ENCODE measurements at places on chromosomes 5 and 9. TPM values are rescaled to one million over a fixed set of nuclear protein-coding genes. Genes with fewer than 3 reads are reported as not detected.

The DDX41 gene
- 68.3 TPM for polyA plus RNA-seq

The PCDHB11 gene
- polyA plus RNA-seq, result 0.72 TPM

The EDIL3 gene
- 1.3 TPM for polyA plus RNA-seq

The C1QTNF3 gene
- 8.5 TPM for polyA plus RNA-seq

The ADAMTS13 gene
- polyA plus RNA-seq, result 18.9 TPM

The PRUNE2 gene
- polyA plus RNA-seq, result 3.6 TPM

The C5 gene
- polyA plus RNA-seq, result 5.2 TPM

The PCDHGC5 gene
- polyA plus RNA-seq, result 0.61 TPM

The CDX1 gene
- 0.19 TPM for polyA plus RNA-seq

The GRIN1 gene
- 0.53 TPM for polyA plus RNA-seq

The GABRG2 gene
- 1.5 TPM for polyA plus RNA-seq

The ZFP37 gene
- 0.34 TPM for polyA plus RNA-seq

The SEMA6A gene
- polyA plus RNA-seq, result 8.9 TPM

The PCDHB13 gene
- polyA plus RNA-seq, result 1.9 TPM

The CFAP77 gene
- not detected for polyA plus RNA-seq

The MLANA gene
- polyA plus RNA-seq, result not detected

The NUTM2F gene
- 0.07 TPM for polyA plus RNA-seq

The WDR38 gene
- not detected for polyA plus RNA-seq

The TAS2R1 gene
- polyA plus RNA-seq, result not detected

The OR2V1 gene
- polyA plus RNA-seq, result not detected

The GNE gene
- polyA plus RNA-seq, result 5.1 TPM

The ARHGEF39 gene
- 1.4 TPM for polyA plus RNA-seq

The PDCD1LG2 gene
- polyA plus RNA-seq, result 0.09 TPM

The MARCHF11 gene
- 0.63 TPM for polyA plus RNA-seq

The BAAT gene
- polyA plus RNA-seq, result 2.0 TPM

The C8G gene
- polyA plus RNA-seq, result 5.0 TPM

The CDH9 gene
- not detected for polyA plus RNA-seq

The AFAP1L1 gene
- polyA plus RNA-seq, result 1.7 TPM

The FREM1 gene
- 15.4 TPM for polyA plus RNA-seq

The IRGM gene
- polyA plus RNA-seq, result 0.07 TPM

The OR13D1 gene
- polyA plus RNA-seq, result not detected

The TRPM6 gene
- polyA plus RNA-seq, result 0.23 TPM

The SH3RF2 gene
- polyA plus RNA-seq, result 10.3 TPM

The MEGF10 gene
- polyA plus RNA-seq, result 0.02 TPM

The GFI1B gene
- 0.14 TPM for polyA plus RNA-seq

The IFNK gene
- not detected for polyA plus RNA-seq

The KIF24 gene
- 0.38 TPM for polyA plus RNA-seq

The HNRNPH1 gene
- 395 TPM for polyA plus RNA-seq

The PCDHB5 gene
- polyA plus RNA-seq, result 3.6 TPM

The TPRN gene
- 66.5 TPM for polyA plus RNA-seq

The AK8 gene
- 0.53 TPM for polyA plus RNA-seq

The PCDHGA3 gene
- 0.52 TPM for polyA plus RNA-seq

The RXFP3 gene
- 0.16 TPM for polyA plus RNA-seq

The SCGB3A1 gene
- polyA plus RNA-seq, result 15.5 TPM

The AQP7 gene
- 7.1 TPM for polyA plus RNA-seq

The PANK3 gene
- 6.0 TPM for polyA plus RNA-seq

The IGIP gene
- 7.0 TPM for polyA plus RNA-seq

The MARCOL gene
- not detected for polyA plus RNA-seq

The DMGDH gene
- 0.23 TPM for polyA plus RNA-seq

The TSLP gene
- polyA plus RNA-seq, result 0.23 TPM

The CDC25C gene
- not detected for polyA plus RNA-seq

The IL5 gene
- not detected for polyA plus RNA-seq

The HAND1 gene
- polyA plus RNA-seq, result not detected

All from pancreas (tissue), 10 donors.